ENCODE measurements at places on chromosomes 16 and 17.

DNA sequence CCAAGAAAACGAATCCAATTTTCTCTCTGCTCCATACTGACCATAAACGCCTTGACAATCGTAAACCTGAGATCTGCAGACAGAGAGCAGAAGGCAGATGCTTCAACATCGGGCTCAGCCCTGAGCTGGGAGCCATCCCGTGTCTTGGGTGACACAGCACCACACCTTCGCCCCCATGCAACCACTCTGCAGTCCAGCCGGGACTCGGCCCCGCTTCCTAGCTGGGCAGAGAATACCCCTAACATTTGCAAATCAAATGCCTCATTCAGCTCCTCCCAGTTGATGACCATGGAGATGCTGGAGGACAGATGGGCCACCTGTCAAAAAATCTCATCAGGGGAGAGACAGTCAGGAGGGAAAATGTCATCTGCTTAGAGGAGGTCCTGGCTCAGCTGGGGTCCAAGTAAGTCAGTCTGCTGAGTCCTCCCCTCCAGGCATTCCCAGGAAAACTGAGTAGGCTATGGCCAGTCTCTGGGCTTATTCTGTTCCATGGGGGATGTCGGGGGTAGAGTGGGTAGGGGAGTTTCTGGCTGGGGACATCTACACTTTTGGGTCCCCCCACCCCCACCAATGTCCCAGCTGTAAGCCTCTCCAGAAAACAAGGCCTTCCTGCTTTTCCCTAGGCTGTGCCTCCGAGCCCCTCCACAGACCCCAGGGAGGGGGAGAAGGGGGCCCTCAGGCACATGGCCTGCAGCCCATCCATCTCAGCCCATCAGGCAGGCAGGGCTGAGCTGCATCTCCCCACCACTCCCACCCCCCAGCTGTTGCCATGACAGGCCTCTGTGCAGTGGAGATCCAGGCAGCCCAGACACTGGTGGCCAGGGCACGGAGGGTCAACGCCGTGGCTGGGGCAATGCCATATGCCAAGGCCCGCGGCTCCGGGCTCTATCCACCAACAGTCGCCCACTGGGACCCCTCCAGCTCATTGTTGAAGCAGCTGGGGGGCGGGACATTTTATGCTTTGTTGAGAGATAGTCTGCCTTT is 158.6 kb downstream of the AXIN2 start:
- no peak for DNase-seq

DNA sequence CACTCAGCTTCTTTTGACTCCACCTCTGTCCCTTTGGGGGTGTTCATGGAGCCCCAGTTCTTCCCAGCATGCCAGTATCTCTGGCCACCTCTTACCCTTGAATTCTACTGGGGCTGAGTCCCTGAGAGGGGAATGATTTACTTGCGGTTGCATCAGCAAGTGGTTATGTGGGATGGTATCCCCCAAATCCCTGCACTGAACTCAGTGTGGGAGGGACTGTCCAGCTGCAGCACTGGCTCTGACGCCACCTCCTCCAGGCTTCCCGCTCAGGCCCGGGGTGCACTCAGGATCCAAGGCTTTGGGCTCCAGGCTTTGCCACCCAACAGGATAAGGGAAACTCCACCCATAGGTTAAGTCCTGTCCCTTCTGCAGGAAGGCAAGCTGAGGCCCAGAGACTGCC is 21.1 kb upstream of the BRD7 start:
- DNase-seq: no peak

- DNase-seq: no peak
Measured at GRCh38 chr17:38663964-38664644, 10.7 kb downstream of the EPOP start.

GRCh38 chr16:75053791-75054555 is 55.1 kb downstream of the ZNRF1 start:
- peak; percentile 16 for DNase-seq

DNA sequence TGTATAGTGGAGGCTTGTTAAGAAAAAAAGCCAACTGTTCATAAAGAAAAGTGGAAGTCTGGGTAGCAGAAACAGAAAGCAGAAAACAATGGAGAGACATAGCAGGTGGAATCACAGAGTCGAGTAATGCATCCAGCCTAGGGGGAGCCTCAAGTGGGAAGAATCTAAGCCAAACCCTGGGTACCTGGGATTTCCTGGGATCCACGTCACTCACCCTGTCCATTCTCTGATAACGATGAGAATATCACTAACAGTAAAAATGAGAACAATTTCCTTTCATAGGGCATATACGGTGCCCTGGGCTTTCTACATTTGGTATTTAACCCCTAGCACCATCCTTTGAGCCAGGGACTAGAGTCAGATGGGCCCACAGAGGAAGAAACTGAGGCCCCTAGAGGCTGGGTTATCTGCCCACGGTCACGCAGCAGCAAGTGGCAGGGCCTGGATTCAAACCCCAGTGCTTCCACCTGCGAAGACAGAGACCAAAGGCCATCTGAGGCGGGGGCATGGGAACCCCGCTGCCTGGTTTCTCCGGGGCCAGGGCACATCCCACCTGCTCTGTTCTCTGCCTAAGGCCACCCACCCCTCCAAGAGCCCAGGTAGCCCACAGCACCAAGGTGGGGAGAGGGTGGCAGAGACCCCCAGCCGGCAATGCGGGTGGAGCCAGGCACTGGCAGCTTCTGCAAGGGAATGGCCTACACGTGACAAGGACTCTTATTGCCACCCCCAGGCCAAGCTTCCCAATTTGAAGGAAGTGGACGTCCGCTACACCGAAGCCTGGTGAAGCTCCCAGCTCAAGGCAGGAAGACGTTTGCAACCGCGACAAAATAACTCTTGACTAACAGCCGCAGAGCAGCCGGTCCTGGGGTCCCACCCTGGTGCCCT is 69.8 kb upstream of the PLCG2 start:
- no peak for DNase-seq

GRCh38 chr17:81067391-81067811 is 32.5 kb downstream of the BAIAP2 start:
- no peak for DNase-seq

GRCh38 chr16:3383045-3383448 is 17.8 kb downstream of the ZSCAN32 start:
- no peak for DNase-seq

GRCh38 chr17:80789356-80789902 is 202.2 kb upstream of the CHMP6 start:
- peak; percentile 92 for DNase-seq

DNA sequence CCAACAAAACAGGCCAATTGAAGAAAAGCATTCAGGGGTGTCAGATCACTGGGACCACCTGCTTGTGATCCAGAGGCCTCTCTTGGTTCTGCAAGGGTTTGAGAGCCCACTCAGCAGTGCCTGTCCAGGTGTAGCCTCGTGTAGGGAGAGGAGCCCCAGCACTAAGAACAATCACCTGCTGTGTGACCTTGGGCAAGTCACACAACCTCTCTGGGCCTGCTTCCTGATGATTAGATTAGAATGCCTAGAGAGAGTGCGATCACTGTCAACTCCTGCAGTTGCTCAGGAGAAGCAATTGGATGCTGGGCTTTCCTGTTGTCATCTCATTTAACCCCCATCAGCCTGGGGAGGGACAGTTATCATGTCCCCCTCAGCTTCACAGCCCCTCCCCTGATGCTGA is 10.2 kb downstream of the DLX3 start:
- no peak for DNase-seq

GRCh38 chr17:6569370-6570285 is 13.3 kb upstream of the PITPNM3 start:
- DNase-seq: no peak

GRCh38 chr16:77858060-77858459 is 69.7 kb downstream of the VAT1L start:
- no peak for DNase-seq

DNA sequence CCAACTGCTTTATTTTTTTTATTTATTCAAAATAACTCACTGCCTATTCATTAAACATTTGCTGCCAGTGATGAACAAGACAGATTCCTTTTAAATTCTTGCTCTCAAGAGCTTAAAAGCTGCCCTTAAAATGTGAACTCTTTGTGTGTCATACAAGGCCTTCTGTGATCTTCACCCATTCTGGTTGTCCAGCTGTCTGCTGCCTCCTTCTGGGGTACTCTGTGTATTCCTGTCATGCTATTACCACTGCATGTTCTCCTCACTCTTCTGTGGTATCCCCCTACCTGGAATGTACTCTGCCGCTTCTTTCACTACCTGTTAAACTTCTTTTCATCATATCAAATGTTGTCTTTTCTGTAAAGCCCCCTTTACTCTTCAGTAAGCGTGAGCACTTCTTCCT is 165.8 kb downstream of the CHD9 start:
- DNase-seq: peak; percentile 74

- peak; percentile 48 for DNase-seq
Measured at GRCh38 chr17:78645421-78646295, 68.5 kb upstream of the DNAH17 start.

- DNase-seq: peak; percentile 75
Measured at GRCh38 chr16:30628628-30629540, 18.7 kb upstream of the ZNF689 start.

DNA sequence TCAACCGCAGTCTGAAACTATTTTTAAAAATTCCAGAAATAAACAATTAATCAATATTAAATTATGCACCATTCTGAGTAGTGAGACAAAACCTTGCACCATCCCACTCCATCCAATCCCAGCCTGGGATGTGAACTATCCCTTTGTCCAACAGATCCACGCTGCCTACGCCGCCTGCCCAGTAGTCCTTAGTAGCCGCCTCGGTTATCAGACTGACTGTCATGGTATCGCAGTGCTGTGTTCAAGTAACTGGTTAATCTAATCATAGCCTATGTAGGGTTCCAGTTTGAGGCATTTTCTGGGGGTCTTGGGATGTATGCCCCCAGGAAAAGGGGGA is 437.7 kb downstream of the HS3ST3B1 start:
- no peak for DNase-seq

DNA sequence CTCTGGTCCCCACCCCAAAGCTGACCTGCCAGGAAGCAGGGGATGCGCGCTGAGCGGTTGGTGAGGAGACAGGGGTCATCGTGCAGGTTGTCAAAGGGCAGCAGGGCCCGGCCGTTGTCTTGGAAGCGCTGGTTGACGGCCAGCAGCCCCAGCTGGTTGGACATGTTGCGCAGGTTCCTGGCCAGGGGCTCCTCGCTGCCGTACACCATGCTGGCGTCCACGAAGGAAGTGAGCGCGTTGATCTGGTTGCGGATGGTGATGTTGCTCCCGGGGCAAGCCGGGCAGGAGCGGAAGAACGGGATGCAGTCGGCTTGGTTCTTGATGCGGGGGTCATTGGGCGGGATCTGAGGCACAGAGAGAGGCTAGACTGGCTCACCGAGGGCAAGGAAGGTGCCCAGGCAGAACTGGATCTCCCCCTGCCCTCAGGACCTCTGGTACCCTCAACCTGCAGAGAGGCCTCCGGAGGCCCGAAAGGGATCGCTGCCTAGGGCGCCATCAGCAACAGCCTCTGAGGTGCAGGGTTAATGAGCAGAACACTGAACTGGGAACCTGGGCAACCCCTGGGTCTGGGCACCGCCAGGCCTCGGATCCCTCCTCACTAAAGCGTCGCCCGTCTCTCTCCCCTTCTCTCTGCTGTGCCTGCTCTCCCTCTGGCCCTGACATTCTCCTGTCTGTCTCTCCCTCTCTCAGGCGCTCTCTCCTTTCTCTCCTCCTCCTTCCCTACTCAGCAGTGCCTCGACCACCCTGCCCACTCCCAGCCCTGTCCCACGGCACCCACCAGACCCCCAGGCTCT is 2.7 kb downstream of the MPO start:
- no peak for DNase-seq

- peak; percentile 61 for DNase-seq
Measured at GRCh38 chr17:31564883-31565301, 173.4 kb downstream of the RAB11FIP4 start.

DNA sequence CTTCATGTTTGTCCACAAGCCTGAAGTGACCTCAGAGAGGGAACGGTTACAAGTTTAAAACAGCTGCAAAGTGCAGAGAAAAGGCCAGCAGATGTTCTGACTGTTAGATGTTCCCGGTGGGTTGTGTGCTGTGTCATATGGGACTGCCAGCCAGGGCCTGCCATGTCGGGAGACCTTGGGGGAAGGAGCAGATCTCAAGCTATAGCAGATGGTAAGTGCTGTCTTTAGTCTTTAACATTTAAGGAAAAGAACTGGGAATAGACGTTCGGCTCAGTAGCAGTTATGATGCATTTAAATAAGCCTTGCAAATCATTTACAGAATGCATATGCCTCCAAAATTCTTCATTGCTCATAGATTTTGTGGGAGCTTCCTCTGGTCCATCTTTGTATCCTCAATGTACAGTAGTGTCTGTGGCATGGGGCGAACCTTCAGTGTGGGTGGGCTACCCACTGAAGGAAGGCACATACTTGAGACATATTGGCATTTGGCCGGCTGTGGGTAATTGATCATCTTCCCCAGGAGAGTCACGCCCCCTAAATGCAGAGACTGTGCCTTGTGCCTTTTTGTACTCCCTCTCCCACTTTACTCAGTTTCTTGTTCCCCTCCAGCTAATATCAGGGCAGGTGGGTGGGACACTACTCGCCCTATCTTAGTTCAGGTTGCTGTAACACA is 131.9 kb downstream of the NPIPB5 start:
- DNase-seq: no peak

GRCh38 chr16:17397499-17397891 is 73.3 kb downstream of the XYLT1 start:
- DNase-seq: peak; percentile 91

DNA sequence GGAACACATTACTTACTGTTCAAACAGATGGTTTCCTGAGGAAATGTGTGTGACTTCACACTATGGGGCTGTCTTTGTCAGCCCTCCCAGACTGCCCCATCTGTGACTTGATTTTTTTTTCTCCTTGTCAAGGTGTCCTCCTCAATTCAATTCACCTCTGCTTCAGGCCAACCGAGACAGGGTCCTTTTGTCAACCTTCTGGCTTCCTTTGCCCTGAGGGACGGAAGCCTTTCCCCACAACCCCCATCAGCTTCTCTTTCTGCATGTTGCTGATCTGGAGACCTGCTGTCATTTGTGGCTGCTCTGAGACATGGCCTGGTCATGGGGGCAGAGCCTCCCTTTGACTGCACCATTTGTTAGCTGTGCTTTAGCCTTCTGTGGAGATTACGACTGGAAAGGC is 21.3 kb upstream of the RGS9 start:
- no peak for DNase-seq

- no peak for DNase-seq
Measured at GRCh38 chr17:5513628-5514027, 27.3 kb downstream of the MIS12 start.

DNA sequence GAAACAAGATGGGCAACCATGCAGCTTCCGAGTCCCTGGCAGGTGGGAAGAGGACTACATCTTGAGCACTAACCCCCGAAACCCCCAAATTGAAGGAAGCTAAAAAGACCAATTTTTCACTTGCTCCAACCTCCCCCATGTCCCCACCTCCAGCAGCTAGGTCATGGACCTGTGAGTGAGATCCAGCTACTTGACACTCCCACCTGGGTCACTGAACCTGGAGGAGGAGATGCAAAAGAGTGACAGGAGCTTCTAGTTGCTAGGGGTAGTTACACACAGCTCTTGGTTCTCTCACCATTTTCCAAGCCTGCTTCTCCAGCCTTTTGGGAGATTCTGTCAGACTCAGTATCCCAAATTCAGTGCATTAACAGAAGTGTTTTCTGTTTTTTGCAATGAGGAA is 11.2 kb downstream of the PDZD9 start:
- DNase-seq: no peak

Data from EH (cell line).